ENCODE measurements at places on chromosomes 5 and 9.
A peak's percentile ranks its signal among the peaks of the same experiment; 100 is the strongest.

GRCh38 chr5:16271851-16272250 lies 92.3 kb upstream of the MARCHF11 start:
- no peak for DNase-seq
- H3K27me3 ChIP-seq = no peaks in the 10 kb centered on the region
- H3K4me3 ChIP-seq = no peak overlapping the region
- no peak overlapping the region for H3K27ac ChIP-seq
- H3K36me3 ChIP-seq = no peaks in the 10 kb centered on the region
- H3K4me1 ChIP-seq = no peaks in the 10 kb centered on the region

- no peak overlapping the region for H3K4me3 ChIP-seq
- H3K4me1 ChIP-seq = peaks cover 23% of the 10 kb centered on the region
- H3K36me3 ChIP-seq = no peaks in the 10 kb centered on the region
- DNase-seq = no peak
- H3K27ac ChIP-seq = no peak overlapping the region
These were observed 33.5 kb upstream of the CRB2 start for GRCh38 chr9:123322273-123323195.

- peaks cover 11% of the 10 kb centered on the region for H3K36me3 ChIP-seq
- no peak for DNase-seq
- H3K27ac ChIP-seq = peak overlapping the region; percentile 72
- H3K27me3 ChIP-seq = no peaks in the 10 kb centered on the region
These were observed 4.3 kb downstream of the AQP3 start for GRCh38 chr9:33443047-33443446.

- no peaks in the 10 kb centered on the region for H3K36me3 ChIP-seq
- H3K27ac ChIP-seq = peak overlapping the region; percentile 34
- H3K4me1 ChIP-seq = peaks cover 41% of the 10 kb centered on the region
- no peak for DNase-seq
- no peak overlapping the region for H3K4me3 ChIP-seq
These were observed 191.9 kb downstream of the FANCC start for GRCh38 chr9:95125652-95126051.

DNA sequence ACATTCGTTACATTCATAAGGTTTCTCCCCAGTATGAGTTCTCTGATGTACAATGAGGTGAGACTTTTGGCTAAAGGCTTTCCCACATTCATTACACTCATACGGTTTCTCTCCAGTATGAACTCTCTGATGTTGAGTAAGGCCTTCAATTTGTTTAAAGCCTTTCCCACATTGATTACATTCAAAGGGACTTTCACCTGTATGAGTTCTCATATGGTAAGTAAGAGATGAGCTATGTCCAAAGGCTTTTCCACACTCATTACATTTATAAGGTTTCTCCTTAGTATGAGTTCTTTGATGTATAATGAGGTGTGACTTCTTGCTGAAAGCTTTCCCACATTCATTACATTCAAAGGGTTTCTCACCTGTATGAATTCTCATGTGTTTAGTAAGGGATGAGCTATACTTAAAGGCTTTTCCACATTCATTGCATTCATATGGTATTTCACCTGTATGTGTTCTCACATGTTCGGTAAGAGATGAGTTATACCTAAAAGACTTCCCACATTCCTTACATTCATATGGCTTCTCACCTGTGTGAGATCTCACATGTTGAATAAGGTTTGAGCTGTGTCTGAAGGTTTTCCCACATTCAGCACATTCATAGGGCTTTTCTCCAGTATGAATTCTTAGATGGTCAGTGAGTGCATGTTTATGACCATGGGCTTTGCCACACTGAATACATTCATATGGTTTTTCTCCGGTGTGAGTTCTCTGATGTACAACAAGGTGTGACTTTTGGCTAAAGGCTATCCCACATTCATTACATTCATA lies 13.5 kb downstream of the ZFP37 start:
- H3K27ac ChIP-seq = no peak overlapping the region
- H3K4me3 ChIP-seq = no peak overlapping the region
- H3K27me3 ChIP-seq = no peaks in the 10 kb centered on the region
- no peak for DNase-seq

DNA sequence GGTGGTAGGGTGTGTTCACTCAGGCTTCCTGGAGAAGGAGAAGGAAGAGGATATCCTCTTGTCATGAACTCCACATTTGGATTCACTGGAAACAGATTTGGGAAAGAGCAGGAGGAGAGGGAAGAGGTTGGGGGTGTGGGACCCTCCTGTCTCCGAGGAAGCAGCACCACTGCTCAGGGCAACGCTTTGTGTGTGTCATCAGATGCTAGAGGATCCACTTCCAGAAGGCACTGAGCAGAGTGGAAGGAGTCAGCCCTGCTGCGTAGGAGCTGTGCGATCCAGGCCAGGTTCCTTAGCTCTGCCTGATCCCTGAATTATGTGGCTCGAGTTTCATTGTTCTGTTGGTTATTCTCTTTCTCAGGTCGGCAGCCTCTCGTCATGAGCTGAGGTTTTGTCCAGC lies 37.3 kb upstream of the TJP2 start:
- H3K27ac ChIP-seq = no peak overlapping the region
- no peaks in the 10 kb centered on the region for H3K27me3 ChIP-seq

DNA sequence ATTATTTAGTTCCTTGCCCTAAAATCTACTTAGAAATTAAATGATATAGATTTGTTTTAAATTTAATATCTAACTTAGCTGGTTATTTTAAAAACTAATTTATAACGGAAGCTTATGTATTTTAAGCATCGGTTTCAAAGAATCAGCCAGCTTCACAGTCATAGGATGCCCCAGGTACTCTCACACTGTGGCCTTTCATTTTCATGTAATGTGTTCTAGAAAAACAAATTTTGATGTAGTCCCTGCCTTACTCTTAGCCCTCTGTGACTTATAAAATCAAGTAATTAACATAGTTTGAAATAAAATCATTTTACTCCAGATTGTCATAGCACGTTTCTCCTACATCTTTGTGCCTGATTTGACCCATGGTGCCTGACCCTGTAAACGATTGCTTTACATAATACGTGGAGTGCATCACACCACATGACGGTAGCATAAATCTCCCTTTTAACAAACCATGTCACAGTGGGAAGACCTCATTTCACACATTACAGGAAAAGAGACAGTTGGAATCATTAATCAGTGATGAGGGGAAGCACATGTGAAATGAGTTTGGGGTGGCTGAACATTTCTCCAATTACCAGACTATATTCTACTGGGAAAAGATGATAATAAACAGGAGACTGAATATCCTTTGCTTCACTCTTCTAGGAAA lies 731.5 kb upstream of the CDH9 start:
- no peak for DNase-seq
- no peak overlapping the region for H3K4me3 ChIP-seq
- no peaks in the 10 kb centered on the region for H3K4me1 ChIP-seq

DNA sequence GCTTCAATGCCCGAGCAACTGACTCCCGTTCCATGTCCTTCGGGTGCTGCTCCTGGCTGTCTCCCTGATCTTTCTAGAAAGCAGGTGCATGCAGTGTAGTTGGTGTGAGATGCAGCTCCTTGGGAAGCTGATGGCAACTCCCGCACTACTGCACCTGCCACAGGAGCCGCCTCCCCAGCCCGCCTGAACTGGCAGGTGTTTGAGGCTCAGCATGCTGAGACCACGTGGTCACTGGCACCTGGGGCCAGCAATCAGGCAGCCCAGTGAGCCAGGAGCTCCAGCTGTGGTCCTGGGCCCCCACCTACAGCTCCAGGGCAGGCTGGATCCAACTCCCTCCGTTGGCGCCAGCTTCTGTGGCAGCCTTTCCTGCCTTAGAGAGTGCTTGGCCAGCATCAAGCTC lies 111.5 kb downstream of the ICE1 start:
- no peaks in the 10 kb centered on the region for H3K4me1 ChIP-seq
- H3K27me3 ChIP-seq = no peaks in the 10 kb centered on the region
- H3K27ac ChIP-seq = no peak overlapping the region
- H3K4me3 ChIP-seq = no peak overlapping the region
- H3K36me3 ChIP-seq = no peaks in the 10 kb centered on the region

DNA sequence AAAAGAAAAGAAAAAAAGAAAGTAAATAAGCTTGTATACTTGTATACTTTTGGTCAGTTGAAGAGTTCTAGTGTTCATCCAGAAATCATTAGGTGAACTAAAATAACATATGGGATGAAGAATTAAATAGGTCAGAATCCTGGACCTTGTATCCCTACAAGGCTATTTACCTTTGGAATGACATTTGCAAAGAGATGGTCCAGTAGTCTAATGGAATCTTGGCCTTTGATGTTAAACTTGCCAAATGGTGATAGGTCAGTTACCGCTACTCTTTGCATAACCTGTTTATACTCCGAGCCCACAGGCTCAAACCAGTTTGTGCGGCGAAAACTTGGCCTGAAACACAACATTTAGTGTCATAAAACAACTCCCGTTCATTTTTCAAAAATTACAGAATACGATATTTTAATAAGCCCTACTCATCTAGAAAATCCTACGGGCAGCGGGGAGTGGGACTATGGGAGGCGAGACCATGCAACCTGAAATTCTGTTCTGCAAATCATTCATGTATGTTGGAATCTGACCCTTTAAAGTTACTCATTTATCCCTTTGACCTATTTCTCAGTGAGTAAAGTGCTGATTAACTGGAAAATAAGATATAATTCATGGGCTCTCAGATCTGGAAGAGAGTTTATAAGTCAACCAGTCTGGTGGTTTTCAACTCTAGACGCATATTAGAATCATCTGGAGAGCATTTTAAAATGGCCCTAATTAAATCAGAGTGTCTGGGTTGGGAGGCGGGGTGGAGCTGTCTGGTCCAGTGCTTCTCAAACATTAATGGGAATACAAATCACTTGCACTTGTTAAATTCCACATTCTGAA lies 38.6 kb downstream of the DMGDH start:
- no peak for DNase-seq
- no peaks in the 10 kb centered on the region for H3K27me3 ChIP-seq
- H3K4me3 ChIP-seq = no peak overlapping the region
- no peaks in the 10 kb centered on the region for H3K36me3 ChIP-seq
- no peaks in the 10 kb centered on the region for H3K4me1 ChIP-seq

GRCh38 chr9:17905366-17905765 lies 326.5 kb downstream of the SH3GL2 start:
- H3K36me3 ChIP-seq = no peaks in the 10 kb centered on the region
- H3K4me1 ChIP-seq = peaks cover 17% of the 10 kb centered on the region
- no peak overlapping the region for H3K27ac ChIP-seq
- H3K27me3 ChIP-seq = peaks cover 57% of the 10 kb centered on the region
- no peak overlapping the region for H3K4me3 ChIP-seq

DNA sequence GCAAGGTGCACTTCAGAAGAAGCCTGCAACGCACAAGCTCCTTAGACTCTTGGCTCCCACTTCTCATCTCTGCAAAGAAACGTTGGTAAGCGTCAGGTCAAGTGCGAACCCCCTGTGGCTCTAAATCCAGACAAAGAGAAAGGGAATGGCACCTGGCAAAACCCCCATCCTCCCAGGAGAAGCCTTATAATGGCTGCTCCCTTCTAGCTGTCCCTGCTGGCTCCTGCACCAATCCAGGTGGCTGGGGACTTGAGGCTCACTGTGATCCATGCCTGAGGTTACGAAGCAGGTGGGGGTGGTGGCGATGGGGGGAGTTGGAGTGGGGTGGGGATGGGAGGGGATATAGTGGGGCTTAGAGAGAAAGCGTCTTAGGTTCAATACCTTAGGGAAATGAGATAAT lies 272.8 kb downstream of the DENND1A start:
- no peak overlapping the region for H3K27ac ChIP-seq
- H3K27me3 ChIP-seq = no peaks in the 10 kb centered on the region
- peaks cover 1% of the 10 kb centered on the region for H3K36me3 ChIP-seq
- no peak for DNase-seq
- no peaks in the 10 kb centered on the region for H3K4me1 ChIP-seq
- no peak overlapping the region for H3K4me3 ChIP-seq

DNA sequence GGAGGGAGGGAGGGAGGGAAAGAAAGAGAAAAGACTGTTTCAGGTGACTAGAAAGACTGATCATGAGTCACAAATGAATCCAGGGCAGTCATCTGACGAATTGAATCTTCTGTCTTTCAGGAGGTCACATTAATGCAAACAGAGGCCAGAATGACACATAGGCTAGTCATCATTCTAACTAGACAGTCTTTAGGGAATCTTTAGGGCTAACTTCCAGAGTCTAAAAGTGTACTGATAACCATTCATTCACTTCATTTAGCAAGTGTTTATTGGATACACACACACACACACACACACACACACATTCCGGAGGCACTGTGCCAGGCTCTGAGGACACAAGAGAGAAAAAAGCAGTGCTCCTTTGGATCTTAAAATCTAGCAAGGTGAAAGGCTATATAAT lies 156.7 kb downstream of the EBF1 start:
- no peak for DNase-seq
- H3K4me1 ChIP-seq = peaks cover 9% of the 10 kb centered on the region

- no peaks in the 10 kb centered on the region for H3K36me3 ChIP-seq
- no peaks in the 10 kb centered on the region for H3K4me1 ChIP-seq
- H3K4me3 ChIP-seq = no peak overlapping the region
- H3K27ac ChIP-seq = no peak overlapping the region
- no peaks in the 10 kb centered on the region for H3K27me3 ChIP-seq
These were observed 379.3 kb upstream of the CHD1 start for GRCh38 chr5:99308131-99308530.

DNA sequence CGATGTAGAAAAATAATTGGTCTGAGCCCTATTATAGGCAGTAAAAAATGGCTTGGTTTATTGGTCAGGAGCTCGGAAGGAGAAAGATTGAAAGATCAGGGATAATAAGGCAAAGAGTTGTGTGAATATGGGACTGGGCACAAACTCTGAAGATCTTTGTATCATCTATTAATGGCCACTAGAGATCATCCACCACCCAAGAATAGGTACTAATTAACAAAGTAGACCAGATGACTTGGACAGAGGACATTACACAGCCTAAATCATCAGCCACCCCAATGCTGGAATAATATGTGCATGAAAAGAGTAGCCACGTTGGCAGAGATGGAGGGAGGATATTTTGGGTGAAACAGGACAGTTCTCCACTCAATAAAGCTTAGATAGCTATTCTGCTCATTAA lies 364.1 kb downstream of the EFNA5 start:
- H3K27ac ChIP-seq = no peak overlapping the region
- no peaks in the 10 kb centered on the region for H3K4me1 ChIP-seq
- no peaks in the 10 kb centered on the region for H3K27me3 ChIP-seq

DNA sequence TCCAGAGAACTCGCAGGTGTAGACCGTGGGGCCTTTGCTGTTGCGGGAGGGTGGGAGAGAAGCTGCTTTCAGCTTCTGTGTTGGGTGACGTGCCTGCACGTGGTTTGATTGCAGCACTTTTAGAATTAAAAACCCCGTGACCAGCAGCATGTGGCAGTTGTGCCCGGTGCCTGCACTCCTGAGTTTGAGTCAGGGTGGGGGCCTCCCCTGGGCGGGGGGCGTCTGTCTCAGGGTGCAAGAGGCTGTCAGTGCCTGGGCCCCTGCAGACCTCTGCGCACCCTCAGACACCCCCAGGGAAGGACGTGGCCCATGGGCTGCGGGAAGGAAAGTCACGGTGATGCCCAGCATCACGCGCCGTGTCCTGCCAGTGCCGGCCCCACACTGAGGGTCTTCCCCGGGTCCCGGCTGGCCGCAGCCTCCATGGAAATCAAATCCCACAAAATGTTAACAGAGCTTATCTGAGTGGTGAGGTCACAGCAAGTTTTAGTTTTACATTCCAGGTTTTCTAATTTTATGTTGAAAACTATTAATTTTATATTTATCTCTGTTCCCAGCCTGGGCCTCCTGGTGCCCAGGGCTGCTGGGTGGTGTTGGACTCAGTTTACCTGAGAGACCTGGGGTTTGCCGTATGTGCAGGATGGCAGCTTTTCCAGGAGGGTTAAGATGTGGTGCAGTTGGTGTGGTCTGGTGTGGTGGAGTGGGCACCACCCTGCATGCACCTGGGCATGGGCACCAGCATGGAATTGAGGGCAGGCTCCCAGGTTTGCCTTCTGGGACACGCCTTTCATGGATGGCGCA lies 33.3 kb downstream of the AHRR start:
- H3K4me3 ChIP-seq = no peak overlapping the region
- H3K4me1 ChIP-seq = no peaks in the 10 kb centered on the region
- H3K36me3 ChIP-seq = no peaks in the 10 kb centered on the region
- no peaks in the 10 kb centered on the region for H3K27me3 ChIP-seq
- no peak for DNase-seq
